Keratinocyte (primary cell): ENCODE measurements at places on chromosomes 5 and 9.

DNA sequence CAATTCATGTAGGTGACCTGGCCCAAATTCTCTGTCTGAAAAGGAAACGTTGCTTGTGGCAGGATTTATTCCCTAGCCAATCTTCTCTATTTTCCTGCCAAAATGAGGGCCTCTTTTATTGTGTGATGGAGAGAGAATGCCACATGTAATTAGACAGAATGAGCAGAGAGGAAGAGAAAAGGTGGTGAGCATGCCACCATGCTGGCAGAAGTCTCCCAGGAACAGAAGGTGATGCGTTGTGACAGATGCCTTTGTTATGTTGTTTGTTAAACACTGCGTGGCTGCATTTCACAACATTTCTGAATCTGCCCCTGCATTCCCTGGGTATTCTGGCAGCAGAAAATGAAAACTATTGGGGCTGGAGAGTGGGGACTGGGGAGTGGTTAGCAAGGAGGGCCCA lies 577.6 kb downstream of the TLR4 start:
- DNase-seq = no peak

GRCh38 chr5:157714596-157714864 lies 16.7 kb upstream of the THG1L start:
- no peak for DNase-seq

DNA sequence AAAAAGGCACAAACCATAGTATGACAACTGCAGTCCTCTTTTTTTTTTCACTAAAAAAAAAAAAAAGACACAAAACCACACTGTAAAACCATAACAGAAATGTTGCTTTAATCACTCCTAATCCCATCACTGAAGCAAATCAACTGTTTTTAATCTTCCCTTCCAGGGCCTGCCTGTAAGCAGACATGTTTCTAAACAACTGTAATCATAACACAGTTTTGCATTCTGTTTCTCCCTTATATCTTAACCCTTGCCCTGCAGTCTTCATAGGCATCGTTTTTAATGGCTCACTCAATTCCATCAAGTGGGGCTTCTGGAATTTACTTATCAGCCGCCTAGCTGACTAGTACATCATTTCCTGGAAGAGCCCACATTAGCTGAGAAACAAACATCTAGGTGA lies 111.0 kb upstream of the SLC25A48 start:
- no peak for DNase-seq

GRCh38 chr5:139341187-139341688 lies 416 bp upstream of the PAIP2 start:
- no peak for DNase-seq

GRCh38 chr9:18036422-18037187 lies 437.3 kb upstream of the ADAMTSL1 start:
- DNase-seq = no peak

- no peak for DNase-seq
These were observed 2.9 kb downstream of the SNX18 start for GRCh38 chr5:54520438-54520846.

DNA sequence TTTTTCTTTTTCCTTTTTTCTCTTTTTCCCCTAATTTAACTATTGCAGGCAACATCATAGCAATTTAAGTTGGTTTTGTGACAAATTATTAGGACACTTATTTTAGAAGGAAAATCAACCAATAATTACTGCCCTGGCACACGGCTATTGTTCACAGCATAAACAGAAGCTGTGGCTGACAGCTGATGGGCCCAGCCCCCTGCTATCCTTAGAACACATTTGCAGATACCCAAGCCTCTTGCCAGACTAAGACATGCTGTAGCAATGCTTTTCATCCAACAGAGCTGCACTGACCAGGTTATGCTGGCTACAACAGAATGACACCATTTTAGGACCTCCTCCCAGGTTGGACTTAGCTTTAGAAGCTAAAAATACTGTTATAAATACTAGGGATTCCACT lies 852.7 kb upstream of the DMAC1 start:
- no peak for DNase-seq

DNA sequence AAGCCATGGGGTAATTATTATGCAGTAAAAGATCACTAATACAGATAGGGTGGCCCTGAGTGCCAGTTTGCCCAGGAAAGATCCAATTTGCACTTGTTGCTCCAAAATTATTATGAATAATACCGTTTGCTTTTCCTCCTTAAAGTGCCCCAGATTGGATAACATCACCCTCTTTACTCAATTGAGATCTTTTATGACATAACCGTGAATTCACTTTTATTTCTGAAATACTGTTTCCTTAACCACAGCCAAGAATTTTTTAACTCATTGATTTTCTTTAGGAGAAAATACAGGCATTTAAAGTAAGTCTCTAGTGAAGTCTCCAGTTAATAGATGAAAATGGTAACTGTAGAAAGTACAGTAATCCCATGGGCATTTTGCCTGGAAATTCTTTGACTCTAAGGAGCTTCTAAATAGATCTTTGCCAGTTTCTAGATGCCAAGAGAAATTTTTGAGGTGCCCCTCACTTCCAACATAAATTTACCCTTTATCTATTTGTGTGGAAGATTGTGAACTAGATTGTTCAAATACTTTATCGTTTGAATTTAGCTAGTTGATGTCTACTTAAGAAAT lies 99.2 kb downstream of the UHRF2 start:
- DNase-seq = no peak

DNA sequence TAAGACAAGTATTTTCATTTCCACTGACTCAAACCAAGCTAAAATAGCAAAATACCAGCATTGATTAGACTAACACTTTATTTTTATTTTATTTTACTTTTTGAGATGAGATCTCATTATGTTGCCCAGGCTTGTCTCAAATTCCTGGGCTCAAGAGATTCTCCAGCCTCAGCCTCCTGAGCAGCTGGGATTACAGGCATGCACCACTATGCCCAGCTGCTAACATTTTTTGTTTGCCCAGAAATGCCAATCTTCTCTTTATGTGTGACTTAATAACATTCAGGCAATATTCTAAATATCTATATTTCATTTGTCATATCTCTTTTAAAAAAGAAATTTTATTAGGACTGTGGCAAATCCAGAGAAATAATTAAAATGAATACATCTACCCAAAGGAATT lies 55.0 kb downstream of the OXCT1 start:
- DNase-seq = no peak

DNA sequence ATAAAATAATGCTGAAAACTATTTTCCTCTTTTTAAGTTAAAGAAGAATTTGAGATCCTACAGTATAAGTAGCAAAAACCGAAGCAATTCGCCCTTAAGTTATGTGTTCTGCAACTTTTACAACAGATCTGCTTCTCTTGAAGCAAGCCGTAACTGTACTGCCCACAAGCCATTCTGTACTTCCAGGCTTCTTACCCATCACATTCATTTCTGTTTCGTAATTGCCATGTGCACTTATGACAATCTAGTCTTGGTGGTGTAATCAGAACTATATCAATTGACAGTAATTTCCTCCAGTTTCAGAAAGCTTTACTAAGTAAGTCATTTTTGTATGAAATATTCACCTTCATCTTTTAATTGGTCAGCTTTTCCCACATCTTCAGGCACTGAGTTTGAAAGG lies 13.8 kb downstream of the SGTB start:
- DNase-seq = no peak

- DNase-seq = no peak
These were observed 29.7 kb upstream of the GLDC start for GRCh38 chr9:6675268-6675667.

DNA sequence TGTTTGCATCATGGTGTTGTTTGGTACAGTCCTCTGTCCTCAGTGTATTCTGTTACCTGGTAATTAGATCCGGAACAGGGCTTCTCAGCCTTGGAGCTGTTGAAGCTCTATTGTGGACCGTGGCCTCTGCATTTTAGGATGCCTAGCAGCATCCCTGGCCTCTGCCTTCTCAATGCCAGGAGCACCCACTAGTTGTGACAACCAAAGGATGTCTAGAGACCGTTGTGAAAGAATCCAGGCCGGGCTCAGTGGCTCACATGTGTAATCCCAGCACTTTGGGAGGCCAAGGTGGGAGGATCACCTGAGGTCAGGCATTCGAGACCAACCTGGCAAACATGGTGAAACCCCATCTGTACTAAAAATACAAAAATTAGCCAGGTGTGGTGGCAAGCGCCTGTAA lies 159.6 kb downstream of the CACNA1B start:
- DNase-seq = no peak

DNA sequence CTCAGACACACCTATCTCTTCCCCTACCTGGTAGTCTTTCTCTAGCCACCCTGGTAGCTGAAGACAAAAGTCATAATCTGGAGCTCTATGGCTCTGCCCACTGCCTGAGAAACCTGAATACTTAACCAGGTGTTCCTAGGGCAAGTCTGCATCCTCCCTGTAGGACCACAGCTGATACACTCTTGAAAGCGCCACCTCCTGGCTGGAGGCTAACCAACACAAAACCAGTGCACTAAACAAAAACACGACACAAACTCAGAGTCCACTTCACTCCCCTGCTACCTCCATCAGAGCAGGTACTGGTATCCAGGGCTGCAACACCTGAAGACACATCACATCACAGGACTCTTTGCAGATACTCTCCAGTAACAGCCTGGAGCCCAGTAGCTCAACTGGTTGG lies 84.6 kb upstream of the ANXA1 start:
- DNase-seq = no peak

DNA sequence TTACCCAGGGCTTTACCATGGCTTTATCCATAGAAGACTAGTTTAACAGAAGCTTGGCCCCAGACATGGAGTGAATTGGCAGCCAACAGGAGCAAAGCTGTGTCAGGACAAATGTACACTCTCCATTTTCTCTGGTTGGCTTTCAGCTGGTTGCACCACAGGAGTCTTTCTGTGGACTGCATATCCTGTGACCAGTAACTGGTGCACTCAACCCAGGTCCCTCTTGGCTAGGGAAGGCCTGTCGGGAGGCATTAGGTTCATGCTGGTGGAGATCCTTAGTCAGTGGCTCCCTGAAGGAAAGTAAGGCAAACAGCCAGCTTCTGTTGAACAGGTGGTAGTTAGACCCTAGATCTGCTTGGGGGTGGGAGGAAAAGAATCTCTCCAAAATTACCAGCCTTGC lies 146.9 kb upstream of the TLX3 start:
- DNase-seq = no peak

DNA sequence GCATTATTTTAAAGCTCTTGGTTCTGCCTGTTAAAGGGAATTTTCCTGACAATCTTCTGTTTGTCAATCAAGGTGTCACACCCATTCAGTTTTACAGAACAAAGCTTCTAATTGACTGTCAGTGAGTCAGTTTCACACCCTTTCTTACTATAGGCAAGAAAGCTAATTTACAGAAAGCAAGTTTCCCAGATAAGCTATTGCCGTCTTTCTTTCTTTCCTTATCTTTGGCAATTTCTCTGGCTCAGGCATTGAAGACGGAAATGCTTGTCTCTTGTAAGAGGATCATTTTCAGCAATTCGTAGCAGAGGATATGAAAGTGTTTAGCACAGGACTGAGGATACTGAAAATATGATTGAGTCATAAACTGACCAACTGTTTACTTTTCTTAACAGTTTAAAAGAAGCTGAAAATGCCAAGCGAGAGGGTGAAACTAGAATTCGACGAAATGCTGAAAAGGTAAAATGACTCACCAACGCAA lies 27.0 kb downstream of the SPINK5 start:
- DNase-seq = no peak

GRCh38 chr9:76136986-76137385 lies 246.5 kb downstream of the PCSK5 start:
- no peak for DNase-seq

DNA sequence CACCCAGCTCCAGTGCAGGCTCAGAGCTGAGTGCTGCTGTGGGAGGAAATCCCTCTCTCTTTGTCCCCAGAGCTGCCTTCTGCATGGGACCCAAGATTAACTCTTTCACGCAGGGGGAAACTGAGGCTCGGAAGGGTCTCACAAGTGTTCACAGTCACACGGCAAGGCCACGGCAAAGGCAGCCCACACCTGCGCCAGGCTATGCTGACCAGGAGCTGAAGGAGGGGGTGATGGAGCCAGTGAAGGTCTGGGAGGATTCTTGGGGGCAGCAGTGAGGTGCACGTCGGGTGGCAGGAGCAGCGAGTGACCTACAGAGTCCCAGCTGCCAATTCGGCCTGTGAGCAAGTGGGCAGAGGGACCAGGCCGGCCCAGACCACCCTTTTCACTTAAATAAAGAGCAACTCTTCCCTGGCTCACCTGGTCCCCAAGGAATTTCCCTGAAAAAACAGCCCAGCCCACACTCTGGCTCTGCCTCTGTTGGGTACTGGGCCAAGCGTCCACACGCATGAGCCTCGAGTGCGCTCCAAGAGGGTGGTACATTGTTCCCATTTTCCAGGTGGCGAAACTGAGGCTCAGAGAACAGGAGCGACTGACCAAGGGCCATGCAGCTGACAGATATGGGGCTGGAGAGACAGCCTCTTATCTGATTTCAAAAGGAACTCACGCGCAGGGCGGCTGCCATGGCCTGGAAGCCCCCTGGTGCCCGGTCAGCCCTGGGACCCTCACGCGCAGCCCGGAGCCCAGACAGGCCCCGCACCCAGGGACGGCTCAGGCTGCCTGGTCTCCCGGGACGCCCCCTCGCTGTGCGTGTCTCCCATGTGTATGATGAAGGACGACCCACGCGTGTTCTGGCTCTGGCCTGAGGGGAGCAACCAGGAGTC lies 28.2 kb downstream of the SARDH start:
- no peak for DNase-seq

DNA sequence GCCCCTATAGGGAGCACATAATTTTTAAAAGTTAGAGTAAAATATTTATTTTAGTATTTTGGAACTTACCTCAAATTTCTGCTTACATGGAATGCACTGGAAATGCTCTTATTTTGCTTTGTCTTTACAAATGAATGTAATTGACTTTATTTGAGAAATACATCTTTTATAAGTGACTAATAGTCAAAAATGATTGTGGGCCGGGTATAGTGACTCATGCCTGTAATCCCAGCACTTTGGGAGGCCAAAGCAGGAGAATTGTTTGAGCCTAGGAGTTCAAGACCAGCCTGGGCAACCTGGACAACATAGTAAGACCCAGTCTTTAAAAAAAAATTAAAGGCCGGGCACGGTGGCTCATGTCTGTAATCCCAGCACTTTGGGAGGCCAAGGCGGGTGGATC lies 5.8 kb downstream of the HMGCR start:
- DNase-seq = no peak

DNA sequence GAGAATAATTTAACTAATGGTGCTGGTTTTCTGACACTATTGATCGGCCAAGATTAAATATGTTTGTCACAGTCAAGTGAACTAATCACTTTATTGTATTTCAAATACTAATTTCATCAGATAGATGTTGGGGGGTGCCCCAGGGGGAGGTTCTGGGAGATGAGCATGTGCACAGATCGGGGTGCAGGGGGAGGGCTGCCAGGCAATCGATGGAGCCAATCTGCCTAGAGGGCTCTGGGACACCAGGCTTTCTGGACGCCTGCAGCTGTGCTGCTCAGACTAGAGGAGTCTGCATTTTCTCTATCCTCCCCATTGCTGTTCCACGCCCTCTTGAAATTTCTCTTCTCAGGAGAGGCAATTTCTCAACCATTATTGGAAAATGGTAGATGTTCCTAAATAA lies 100.0 kb upstream of the ALDH1B1 start:
- no peak for DNase-seq

GRCh38 chr9:128022886-128023285 lies 42.1 kb upstream of the EEIG1 start:
- DNase-seq = no peak

DNA sequence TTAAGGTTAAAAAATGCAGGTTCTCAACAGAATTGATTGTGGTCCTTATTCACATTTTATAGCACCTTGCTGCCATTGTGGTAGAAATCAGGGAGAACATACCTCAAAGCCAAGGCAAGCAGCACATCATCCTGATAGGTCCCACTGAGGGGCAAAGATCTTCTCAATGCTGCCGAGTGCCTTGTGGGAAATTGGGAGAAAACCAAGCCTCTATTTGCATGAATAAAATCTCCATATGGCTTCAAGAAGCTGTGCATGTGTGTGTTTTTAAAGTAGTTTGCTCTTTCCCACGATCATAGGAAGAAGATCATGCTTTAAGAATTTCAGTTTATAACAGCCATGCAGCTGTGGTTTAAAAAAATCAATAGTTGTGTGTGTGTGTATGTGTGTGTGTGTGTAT lies 216.9 kb upstream of the FBXL7 start:
- DNase-seq = no peak
